ENCODE measurements at places on chromosomes 16 and 17.

DNA sequence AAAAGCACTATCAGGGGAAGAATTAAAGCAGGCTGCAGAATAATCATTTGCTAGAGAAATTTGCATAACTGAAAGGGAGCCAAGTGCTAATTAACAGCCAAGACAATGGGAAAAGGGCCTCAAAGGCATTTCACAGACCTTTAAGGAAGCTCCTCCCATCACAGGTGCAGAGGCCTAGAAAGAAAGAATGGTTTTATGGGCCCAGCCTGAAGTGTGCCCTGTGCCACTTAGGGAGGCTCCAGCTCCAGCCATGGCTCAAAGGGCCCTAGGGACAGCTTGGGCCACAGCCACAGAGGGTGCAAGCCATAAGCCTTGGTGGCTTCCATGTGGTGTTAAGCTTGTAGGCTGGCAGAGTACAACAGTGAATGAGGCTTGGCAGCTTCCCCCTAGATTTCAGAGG, 50.1 kb downstream of the RNF112 start:
- no peak for DNase-seq

GRCh38 chr16:54806378-54806777, 124.3 kb upstream of the IRX5 start:
- no peak for DNase-seq

GRCh38 chr17:41617136-41617535, 4.6 kb upstream of the KRT16 start:
- DNase-seq: no peak

DNA sequence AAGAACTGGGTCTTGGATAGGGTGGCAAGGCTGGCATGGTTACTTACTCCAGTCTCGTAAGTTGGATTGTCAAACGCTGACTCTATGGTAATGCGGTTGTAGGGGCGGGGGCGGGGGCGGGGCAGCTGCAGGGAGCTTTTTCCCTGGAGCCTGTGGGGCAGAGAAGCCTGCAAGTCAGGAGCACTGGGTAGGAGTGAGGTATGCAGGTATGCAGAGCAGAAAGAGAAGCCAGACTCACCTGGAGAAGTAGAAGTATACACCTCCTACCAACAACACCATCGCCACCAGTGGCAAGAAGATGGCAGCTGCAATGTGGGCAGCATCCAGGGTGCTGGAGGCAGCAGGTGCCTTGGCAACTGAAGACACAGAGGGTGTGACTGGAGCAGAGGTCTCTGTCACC, 4.8 kb upstream of the PHF12 start:
- no peak for DNase-seq

GRCh38 chr16:88113545-88114045, 162.4 kb downstream of the BANP start:
- DNase-seq: no peak

GRCh38 chr17:6348891-6349290, 86.0 kb downstream of the AIPL1 start:
- no peak for DNase-seq

DNA sequence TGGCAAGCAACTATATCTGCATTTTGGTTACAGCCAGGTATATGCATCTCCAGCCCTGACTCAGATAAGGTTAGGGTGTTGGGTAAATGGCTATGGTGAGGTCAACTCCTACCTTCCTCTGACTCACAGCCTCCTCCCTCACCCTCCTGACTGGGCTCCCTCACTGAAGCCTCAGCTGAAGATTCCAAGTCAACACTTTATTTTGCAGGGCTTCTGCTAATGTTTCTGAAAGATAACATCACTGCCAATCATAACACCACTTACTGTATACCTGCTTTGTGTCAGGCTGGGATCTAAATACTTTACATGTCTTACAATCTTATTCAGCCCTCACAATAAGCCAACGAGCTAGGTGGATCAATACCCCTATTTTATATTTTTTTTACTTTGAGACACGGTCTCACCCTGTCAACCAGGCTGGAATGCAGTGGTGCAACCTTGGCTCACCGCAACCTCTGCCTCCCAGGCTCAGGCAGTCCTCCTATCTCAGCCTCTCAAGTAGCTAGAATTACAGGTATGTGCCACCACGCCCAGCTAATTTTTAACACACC, 47.8 kb upstream of the GCSH start:
- no peak for DNase-seq

DNA sequence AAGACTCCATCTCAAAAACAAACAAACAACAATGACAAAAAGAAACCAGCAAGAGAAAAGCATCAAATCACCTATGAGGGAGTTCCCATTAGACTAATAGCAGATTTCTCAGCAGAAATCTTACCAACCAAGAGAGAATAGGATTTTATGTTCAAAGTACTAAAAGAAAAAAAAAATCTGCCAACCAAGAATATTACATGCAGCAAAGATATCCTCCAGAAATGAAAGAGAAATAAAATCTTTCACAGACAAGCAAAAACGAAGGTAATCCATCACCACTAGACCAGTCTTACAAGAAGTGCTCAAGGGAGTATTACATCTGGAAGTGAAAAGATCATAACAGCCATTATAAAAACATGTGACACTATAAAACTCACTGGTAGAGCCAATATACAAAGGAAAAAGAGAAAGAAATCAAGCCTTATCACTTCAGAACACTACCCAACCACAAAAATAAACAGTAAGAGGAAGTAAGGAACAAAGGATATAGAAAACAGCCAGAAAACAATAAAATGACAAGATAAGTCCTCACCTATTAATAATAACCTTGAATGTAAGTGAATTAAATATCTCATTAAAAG, 66.3 kb downstream of the STX8 start:
- no peak for DNase-seq

GRCh38 chr16:73179705-73180331, 131.9 kb upstream of the ZFHX3 start:
- DNase-seq: no peak

GRCh38 chr17:3004150-3004801, 59.1 kb downstream of the OR1D5 start:
- peak; percentile 54 for DNase-seq

DNA sequence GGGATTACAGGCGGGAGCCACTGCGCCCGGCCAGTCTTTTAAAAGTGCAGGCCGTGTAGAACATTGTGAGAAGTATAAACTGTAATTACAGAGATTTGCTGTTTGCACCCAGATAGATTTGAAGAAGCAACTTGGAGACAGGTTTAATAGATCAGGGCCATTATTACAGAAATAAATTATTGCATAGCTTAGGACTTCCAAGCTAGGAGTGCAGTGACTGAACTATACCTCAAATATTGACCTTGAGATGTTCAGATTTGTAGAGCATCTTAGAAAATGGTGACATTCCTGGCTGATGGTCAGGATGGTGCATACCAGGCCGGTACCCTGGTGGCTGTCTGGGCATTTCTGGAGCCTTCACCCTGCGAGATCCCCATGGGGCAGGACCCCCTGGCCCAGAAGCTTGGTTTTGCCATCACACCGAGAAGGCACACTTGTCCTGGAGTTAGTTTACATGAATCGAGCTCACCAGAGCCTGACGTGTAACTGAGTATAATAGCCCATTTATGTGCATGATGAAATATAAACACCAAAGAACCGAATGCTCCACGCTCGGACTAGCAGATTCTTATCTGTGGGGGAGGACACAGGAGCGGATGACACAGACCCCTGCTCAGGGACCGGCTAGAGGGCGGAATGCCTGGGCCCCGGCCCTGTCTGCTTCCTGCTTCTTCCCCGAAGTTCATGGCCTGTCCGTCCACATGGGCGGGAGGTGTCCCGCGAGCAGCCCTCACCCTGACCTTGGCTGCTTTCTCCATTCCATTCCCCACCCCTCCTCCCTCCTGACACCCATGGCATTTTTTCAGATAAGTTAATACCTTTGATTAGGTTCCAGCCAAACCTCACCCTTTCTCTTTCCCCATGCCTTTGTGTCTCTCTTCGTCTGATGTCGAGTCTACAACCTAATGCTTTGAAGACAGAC, 32.1 kb downstream of the CCDC40 start:
- no peak for DNase-seq

DNA sequence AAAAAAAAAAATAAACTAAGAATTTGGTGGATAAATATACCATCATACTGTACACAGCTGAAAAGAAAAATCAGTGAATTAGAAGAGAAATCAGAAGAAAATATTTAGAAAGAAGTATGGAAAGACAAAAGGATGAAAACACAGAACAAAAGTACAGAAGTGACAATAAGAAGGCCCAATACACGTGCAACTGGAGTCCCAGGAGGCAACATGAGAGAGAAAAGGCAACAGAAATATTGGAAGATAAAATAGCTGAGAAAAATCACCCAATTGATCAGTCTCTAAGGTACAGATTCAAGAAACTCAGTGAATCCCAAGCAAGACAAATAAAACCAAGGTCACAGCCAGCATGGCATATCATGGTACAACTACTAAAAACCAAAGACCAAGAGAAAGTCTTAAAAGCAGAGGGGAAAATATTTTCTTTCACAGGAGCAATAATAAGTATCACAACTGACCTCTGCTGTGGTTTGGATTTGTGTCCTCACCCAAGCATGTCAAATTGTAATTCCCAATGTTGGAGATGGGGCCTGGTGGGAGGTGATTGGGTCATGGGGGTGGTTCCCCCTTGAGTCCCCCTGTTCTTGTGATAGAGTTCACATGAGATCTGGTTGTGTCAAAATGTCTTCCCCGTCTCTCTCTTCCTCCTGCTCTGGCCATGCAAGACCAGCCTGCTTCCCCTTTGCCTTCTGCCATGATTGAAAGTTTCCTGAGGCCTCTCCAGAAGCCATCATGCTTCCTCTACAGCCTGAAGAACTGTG, 20.2 kb upstream of the ENGASE start:
- no peak for DNase-seq

DNA sequence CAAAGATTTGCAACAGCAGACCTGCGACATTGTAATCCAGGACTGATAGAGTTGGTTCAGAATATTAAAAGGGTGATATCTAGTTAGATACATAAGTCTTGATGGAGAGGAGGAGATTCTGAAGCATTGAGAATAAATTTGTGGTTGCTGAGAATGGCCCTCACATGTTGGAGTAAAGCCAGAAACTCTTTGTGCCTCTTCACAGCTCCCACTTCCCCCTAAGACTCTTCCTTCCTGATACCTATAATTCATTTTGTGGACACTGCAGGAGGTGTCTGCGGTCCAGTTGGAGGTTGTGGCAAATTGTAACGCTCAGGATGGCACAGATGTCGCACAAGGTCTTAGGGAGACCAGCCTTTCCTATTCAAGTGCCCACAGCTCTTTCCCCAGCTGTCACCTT, 17.5 kb downstream of the WWOX start:
- DNase-seq: no peak

GRCh38 chr17:80890196-80890920, 101.3 kb upstream of the CHMP6 start:
- no peak for DNase-seq

DNA sequence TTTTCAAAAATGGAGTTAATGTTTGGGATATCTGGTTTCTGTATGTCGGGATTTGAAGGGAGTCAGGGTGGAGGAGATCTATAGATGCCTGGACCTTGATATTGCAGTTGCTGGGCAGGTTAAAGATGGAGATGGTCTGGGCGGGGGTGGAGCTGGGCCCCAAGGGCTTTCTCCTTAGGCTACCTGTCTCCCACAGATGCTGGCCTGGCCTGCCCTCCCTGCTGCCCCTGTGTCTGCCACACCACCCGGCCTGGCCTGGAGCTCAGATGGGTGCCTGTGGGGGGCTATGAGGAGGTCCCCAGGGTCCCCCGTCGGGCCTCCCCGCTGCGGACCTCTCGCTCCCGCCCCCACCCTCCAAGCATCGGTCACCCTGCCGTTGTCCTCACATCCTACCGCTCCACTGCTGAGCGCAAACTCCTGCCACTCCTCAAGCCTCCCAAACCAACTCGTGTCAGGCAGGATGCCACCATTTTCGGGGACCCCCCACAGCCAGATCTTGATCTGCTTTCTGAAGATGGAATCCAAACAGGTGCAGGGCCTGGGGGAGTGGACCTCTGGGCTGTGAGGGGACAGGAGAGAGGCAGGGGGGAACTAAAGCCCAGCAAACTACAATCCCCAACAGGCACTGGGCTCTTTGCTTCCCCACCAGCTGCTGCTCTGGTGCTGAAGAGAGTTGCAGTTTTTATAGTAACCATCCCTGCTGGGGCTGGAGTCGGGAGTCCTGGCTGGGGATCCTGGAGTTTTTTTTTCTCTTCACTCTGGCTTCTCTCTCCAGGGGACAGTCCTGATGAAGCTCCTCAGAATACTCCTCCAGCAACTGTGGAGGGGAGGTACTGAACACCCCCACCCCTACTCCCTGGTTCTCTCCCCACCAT, 2.9 kb downstream of the ARHGEF15 start:
- no peak for DNase-seq

- no peak for DNase-seq
These were observed 8.9 kb downstream of the CTRL start for GRCh38 chr16:67922740-67923139.

DNA sequence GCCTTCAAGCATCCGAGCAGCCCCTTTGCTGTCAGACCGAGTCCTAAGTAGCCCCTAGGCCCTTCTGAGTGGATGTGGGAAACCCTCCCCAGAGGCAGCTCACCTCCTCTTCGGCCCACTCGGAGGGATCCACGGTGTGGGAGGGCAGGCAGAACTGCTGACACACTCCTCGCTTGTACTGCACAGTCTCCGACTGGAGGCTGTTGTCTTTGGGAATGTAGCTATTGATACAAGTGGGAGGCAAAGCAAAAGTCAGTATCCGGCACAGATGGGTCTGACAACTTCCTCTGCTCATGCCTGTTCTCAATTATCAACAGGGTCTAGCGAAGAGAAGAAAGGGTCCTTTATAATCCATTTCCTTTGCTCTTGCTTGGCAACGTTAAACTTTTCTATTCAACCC, 25.9 kb upstream of the FOXJ1 start:
- DNase-seq: no peak

GRCh38 chr17:8475781-8476180, 40.1 kb downstream of the NDEL1 start:
- no peak for DNase-seq

- no peak for DNase-seq
These were observed 18.2 kb upstream of the NOS2 start for GRCh38 chr17:27818401-27819105.

DNA sequence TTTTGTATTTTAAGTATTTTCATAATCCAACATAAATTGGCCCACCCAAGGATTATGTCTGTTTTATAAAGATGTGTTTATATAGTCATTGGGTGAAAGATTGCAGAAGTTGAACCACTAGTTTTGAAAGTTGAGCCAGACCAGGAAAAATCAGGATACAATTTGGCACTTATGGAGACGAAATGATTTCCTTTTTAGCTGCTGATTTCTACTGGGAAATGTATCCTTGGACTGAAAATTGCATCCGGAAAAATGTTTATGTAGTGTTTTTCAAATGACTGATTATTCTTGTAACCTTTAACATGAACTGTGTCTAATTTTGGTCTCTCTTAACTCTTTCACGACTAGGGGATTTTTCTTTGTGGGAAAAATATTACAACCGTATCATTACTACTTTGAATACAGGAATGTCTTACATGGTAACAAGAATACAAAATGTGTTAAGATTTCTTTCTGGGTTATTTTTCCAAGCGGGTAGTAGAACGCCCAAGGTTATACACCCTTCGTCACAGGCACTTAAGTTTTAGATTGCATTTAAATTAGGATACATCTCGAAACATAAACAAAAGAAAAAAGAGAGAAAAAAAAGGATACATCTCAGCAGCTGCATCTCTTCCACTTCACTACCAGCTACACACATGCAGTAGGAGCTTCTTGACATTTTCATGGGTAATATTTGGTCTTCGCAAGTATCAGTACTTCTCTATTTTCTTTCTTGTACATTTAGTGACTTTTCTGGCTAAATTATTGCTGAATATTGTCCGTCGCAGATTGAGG, 273.0 kb upstream of the TBX2 start:
- DNase-seq: no peak

Data from activated CD4-positive, CD25-positive, alpha-beta regulatory T cell treated with anti-CD3 and anti-CD28 coated beads, Interleukin-2, amount 50 U/mL, for 72 hours (primary cell).